Left ventricle myocardium inferior (tissue), 1 donor: ENCODE measurements at places on chromosomes 7 and 10.

GRCh38 chr7:111633878-111634277, 71.6 kb upstream of the IMMP2L start:
- DNase-seq, result no peak

GRCh38 chr10:79138449-79139123, 69.8 kb downstream of the ZMIZ1 start:
- DNase-seq, result no peak

DNA sequence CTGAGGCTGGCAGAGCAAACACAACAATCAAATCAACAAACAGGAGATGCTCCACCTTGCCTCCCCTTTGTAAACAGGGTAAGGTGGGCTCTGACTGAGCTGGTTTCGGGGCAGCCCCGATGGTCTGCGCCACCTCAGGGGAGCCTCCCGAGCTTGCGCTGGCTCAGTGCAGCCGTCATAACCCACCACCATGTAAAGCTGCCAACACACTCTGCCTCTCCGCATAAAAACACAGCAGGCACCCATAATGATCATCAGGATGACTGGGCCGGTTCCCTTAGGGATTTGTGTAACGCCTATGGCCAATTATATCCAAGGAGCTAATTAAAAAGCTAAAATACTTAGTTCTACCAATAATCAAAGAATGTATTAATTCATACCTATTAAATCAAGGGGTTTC, 124.5 kb downstream of the PRPF18 start:
- DNase-seq, result no peak

DNA sequence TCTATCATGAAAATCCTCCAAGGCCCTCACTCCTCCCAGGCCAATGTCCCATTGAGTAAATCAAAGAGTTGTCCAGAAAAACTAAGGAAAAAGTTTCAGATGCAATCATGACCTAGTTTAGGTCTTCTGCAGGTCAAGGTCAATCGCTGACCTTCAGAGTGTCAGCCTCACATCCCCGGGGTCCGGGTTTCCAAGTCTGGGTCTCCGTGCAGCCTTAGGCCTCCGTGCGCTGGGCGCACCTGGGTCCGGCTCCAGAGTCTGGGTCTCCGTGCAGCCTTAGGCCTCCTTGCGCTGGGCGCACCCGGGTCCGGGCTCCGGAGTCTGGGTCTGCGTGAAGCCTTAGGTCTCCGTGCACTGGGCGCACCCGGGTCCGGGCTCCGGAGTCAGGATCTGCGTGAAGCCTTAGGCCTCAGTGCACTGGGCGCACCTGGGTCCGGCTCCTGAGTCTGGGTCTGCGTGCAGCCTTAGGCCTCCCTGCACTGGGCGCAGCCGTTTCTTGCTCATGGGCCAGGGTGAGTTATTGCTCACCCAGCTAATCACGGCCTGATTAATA, 236.2 kb downstream of the TCERG1L start:
- no peak for DNase-seq

GRCh38 chr7:17153536-17153935, 144.9 kb upstream of the AHR start:
- no peak for DNase-seq

- no peak for DNase-seq
Observed at GRCh38 chr10:59465088-59465487, 102.7 kb upstream of the FAM13C start.

DNA sequence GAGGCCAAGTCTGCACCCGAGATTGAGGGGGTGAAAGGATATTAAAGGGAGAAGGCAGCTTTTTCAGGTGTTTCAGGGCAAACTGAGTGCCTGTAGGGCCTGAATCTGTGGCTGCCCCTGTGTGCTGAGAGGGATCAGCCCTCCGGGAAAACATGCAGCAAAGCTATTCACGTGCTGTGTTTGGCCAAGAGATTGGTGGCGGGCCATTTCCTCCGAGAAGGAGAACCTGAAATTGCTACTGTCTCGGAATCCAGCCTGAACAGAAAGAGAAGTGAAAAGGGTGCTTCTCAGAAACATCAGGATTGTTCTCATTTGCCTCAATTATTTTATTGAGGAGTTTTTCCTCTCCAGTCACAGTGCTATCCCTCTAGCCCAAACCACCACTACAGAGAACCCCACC, 16.0 kb downstream of the GIMAP5 start:
- DNase-seq, result no peak

DNA sequence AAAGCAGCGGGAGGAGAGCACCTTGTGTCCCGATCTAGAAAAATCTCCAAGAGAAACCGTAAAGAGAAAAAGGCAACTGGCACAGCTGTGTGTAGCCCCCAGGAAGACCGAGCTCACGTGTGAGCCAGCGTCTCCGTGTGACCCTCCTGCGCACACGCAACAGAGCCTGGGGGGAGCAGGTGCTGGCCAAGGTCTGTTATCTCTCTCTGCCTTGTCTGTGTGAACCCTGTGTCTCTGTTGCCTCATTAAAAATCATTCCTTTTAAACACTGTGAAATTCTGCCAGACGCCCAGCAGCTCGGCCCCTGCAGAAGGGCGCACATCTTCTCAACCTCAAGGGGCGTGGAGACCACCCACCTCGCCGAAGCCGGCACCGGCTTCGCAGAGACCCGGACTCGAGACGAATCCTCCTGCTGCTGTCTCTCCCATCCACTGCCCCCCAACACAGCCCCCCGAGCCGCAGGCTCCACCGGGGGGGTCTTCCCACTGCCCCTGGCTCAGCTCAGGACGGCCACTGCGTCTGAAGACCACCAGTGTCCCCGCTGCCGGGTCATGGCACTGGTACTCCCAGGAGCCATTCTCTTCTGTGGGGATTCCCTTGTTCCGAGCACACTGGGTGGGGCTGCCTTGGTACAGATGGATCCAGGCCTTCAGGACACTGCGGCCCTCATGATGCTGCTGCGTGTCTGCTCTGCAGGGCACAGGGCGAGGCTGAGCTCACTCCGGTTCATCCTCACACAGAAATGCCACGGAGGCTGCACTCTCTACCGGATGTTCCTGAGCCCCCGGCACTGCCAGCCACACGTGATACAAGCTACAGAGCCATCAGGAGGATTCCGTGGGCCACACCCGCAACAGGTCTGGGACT, 94.3 kb upstream of the DNAAF5 start:
- no peak for DNase-seq

- DNase-seq, result no peak
Observed at GRCh38 chr7:139973101-139974050, 89.4 kb downstream of the PARP12 start.

- DNase-seq, result no peak
Observed at GRCh38 chr7:131424219-131424822, 96.6 kb downstream of the MKLN1 start.

- no peak for DNase-seq
Observed at GRCh38 chr10:16910793-16911164, 93.6 kb upstream of the RSU1 start.

DNA sequence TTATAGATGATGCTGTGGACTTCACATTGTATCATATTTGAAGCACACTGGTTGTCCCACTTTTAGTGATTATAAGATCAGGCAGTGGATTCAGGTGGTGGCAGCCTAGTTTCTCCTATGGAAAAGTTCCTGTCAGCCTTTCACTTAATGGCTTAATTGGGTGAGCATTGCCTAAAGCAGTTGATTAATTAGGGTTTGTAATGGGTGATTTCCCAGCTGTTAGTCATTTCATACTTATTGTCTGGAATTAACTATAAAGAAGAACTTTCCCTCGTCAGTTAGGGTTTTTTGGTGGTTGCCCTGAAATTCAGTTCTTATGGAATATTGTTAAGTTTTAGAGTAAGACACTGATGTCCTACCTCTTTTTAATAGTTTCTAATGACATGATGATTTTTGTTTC, 78.8 kb downstream of the SLC25A40 start:
- DNase-seq, result no peak

- no peak for DNase-seq
Observed at GRCh38 chr10:26374426-26374825, 63.7 kb upstream of the APBB1IP start.

DNA sequence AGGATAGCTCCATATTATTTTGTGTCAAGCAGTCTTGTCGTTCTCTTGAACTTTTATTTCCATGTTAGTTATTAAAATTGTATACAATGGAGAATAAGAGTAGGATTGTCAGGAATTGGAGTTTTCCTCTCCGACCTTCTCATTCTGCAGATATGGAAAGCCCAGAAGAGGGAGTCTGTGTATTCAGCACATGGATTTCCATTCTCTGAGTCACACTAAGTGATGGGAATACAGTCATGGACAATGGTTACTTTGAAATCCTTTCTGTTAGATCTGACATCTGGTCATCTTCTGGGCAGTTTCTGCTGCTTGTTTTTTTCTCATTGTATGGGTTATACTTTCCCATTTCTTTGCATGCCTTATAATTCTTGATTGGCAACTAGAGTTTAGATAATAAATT, 5.0 kb upstream of the TASOR2 start:
- DNase-seq, result no peak

DNA sequence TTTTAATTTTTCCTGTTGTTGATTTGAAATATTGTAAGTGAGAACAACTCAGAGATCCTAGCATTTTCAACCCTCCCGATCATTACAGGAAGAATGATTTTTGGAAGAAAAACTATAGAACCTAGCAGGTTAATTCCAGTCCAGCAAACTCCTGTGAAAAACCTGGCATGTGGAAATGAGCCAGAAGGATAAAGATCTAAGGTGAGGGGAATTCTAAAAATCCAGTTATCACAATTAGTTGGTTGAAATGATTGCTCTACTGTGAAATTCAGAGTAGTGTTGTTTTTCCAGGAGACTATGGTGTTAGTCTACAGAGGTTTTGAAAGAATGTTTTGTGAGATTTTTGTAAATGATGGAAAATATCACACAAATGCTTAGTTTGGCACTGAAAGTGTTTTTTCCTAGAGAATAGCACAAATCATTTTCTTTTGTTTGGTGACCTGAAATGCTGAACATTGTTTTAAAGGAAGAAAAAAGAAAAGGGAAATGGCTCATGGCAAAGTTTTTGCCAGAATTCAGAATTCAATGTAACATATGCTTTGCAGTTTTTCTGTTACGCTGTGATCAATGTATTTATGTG, 152.4 kb upstream of the SLC26A5 start:
- DNase-seq, result no peak

- no peak for DNase-seq
Observed at GRCh38 chr7:120806669-120807068, 51.3 kb downstream of the TSPAN12 start.
